ENCODE measurements at places on chromosomes 6 and 20.
A peak's percentile ranks its signal among the peaks of the same experiment; 100 is the strongest.

DNA sequence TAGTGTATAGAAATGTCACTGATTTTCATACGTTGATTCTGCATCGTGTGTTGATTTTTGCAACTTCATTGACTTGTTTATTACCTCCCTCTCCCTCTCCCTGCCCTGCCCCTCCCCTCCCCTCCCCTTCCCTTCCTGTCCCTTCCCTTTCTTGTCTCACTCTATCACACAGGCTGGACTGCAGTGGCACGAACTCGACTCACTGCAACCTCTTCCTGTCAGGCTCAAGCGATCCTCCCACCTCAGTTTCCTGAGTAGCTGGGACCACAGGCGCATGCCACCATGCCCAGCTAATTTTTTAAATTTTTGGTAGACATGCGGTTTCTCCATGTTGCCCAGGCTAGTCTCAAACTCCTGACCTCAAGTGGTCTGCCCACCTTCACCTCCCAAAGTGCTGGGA lies 19.2 kb upstream of the PPP1R14C start:
- DNase-seq: no peak

- DNase-seq: peak; percentile 36
Measured at GRCh38 chr6:30169658-30170614, 6.6 kb downstream of the TRIM15 start.

DNA sequence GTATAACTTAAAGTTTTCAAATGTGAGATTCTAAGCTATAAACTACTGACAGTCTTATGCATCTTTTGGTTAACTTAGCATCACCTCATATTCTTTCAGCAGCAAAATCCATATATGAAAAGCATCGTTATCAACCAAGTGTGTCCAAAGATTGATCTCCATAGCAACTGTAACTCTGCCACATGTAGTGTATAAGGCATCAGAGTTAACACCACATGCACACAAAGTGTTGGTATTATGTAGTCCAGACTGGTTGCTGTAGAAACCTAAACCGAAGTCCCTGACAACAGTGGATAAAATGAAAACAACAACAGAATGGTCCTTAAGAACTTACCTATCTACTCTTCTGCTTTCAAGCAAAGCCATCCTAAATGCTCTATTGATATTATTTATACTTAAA lies 39.6 kb downstream of the PDSS2 start:
- no peak for DNase-seq

DNA sequence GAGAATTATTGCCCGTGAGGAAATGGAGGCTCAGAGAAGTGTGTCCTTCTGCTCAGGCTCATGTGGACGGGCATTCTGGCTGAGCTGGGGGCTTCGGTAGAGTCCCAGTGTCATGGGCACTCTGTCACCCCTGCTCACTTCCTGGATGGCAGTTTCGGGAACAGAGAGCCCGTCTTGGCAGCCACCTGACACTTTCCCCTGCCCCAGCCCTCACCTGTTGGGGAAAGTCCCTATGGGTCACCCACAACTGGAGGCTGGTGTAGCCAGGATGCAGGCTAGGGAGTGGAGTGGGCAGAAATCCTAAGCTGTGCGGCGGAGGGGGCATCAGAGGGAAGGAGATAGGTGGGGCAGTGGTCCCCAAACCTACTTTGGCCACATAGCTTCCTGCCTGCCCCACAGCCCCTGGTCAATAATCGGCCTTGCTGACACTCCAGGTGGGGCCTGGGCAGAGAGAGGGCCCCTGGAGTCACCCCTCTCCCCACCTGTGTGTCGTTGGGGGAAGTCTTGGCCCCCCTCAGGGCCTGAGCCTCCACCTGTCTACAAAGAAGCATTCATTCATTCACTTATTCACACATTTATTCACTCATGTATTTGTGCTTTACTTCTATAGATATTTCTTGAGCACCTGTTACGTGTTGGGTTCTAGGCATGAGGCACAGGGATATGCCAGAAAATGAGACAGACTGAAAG lies 40.5 kb downstream of the SNAI1 start:
- DNase-seq: no peak

DNA sequence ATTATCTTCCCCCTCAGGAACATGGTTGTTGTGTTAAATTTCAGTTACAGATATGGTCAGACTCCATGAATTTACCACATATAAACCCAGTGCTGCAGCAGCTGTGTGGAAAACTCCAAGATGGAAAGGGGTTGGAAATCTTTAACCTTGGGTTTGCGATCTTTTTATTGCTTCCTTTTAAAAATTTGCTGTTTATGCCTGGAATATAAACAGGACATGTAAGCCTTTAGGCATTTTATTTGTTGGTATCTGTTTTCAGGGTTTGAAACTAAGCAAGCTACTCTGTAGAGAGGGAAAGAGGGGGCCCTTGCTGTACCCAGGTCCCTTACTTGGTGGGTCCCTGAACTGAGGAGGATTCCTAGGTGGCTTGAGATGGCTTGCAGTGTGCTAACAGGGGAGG lies 778 bp downstream of the PKIG start:
- DNase-seq: no peak

GRCh38 chr6:82095091-82095490 lies 152.5 kb downstream of the IBTK start:
- DNase-seq: no peak

GRCh38 chr6:26034905-26035304 lies 52.3 kb upstream of the HFE start:
- no peak for DNase-seq

DNA sequence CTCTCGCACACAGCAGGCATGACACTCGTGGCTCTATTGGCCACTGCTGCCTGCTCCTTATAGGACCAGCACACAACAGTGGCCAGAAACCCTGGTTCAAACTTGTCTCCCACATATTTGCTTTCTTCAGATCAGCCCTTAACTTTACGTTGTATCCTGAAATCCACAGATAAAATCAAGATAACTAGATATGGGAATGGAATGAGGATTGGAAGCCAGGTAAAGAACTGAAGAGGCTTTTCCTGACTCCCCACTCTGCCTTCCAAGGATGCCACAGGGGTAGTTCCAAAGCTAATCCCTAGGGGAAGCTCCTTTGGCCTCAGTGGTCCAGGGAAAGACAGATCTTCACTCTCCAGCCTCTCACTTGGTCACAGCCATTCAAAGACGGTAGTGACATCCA lies 86.5 kb downstream of the INSM1 start:
- DNase-seq: no peak

Measured in fibroblast of lung (primary cell).